ENCODE measurements at places on chromosomes 7 and 10.

- DNase-seq = no peak
Measured at GRCh38 chr10:78224602-78225001, 190.9 kb downstream of the RPS24 start.

DNA sequence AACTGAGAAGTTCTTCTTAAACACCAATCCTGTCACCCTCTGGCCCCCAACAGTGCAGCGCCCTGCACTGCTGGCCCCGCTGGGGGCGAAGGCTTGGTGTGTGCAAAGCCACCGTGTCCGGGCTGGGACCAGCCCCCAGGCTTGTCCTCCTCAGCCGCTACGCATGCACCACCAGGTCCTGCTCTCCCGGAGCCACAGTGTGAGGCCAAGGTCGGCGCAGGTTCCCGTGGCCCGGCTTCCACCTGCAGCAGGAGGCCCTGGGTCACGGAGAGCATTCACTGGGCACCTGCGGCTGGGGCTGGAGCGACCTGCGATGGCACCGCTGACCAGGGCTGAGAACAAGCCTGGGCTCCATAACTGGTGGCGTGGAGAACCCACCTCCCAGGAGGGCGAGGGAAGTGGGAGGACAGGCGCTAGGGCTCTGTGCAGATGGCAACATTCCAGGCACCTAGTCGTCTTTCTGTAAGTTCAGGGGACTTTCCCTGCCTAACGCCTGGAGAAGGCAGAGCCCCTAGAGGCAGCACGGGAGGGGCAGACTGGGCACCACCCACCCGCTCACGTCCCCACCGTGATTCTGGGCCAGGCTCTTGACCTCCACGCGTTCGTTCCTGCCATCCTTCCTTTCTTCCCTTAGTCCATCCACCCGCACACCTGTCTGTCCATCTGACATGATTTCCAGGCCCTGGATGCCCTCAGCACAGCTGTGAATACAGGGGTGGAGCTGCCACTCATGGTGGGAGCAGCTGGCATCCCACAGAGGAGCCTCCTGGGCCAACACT lies 271.6 kb downstream of the ELFN1 start:
- no peak for DNase-seq

DNA sequence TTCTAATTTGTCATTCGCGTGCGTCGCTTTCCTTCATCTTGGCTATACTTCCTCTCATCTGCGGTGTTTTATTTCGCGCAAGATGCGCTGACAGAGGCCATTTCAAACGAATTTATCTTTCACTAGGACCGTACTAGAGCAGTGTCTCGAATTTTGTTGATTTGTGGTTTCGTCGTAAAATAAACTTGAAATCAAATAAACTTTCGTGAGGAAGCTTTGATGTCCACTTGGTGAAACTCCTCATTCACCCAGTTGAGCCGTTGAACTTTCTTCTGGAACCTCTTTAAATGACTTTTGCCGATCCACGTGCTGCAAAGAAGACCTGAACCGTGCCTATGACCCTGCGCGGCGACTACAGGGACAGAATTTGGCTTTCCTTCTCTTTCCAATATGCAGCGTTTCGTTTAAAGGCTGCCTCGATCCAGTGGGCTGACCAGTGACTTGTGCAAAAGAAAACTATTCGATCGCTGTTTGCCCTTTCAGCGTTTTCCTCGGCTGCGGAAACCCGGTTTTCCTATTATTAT lies 163.9 kb upstream of the PPP1R3A start:
- DNase-seq = no peak

- no peak for DNase-seq
Measured at GRCh38 chr7:124034754-124035100, 1.9 kb upstream of the TMEM229A start.

GRCh38 chr7:28855538-28856217 lies 102.5 kb downstream of the TRIL start:
- DNase-seq = no peak

DNA sequence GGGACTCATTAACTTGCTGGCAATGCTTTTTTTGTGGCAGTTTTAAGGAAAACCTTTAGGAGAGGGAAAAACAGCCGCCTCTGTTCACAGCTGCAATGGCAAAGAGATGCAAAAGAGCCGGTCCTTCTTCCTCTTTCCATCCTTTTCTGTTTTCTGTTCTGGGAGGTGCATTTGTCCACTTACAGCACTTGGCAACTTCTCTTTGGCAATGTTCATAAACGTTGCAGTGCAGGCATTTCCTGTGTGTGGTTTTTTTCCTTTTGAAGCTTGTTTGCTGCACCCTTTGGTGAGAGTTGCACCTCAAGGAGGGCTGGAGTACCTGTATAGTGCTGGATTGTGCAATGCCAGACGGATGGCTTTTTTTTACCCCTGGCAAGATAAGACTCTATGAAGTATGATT lies 53.9 kb upstream of the HABP2 start:
- no peak for DNase-seq

- DNase-seq = no peak
Measured at GRCh38 chr7:69276011-69276729, 322.1 kb upstream of the AUTS2 start.

DNA sequence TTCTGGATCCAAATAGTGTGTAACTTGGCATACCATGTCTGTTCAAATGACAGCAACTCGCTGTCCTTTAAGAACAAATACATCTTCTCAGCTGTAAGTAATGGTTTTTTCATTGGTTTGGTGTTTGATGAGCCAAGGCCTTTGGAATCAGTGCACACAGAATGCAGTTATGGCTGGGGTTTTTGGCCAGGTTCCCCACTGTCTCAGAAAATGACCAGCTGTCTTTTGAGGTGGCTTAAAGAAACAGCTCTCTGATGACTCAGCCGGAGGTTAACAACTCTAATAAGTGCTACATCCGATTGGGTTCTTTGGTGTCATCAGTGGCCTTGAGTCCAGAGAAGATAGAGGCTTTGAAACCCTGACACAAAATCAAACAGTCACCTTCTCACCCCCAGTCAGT lies 688.4 kb downstream of the REEP3 start:
- DNase-seq = no peak

DNA sequence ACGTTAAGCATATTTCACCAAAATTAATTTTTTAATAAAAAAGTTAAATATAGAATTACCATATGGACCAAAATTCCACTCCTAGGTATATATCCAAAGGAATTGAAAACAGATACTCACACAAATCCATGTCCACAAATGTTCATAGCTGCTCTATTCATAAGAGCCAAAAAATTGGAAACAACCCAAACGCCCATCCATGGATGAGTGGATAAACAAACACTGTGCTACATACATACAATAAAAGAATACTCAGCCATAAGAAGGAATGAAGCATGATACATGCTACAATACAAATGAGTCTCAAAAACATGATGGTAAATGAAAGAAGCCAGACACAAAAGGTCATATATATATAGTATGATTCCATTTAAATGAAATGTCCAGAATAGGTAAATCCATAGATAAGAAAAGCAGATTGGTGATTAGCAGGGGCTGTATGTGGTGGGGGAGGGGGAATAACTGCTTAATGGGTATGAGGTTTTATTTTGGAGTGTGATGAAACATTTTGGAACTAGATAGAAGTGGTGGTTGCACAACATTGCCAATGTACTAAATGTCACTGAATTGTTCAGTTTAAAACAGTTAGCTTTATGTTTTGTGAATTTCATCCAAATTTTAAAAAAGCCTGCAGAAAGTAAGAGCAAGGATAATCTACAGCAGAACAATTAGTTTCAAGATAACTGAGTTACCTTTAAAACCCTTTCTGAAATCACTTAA lies 101.2 kb upstream of the EFCAB10 start:
- DNase-seq = no peak
